ENCODE measurements at places on chromosomes 2 and 18.

- ATAC-seq = no peak
These were observed 535.1 kb downstream of the RNF144A start for GRCh38 chr2:7452110-7452876.

- no peak for ATAC-seq
These were observed 39.1 kb downstream of the KLHL29 start for GRCh38 chr2:23423873-23424680.

- no peak for ATAC-seq
These were observed 34.0 kb downstream of the MTHFD2 start for GRCh38 chr2:74232426-74232825.

DNA sequence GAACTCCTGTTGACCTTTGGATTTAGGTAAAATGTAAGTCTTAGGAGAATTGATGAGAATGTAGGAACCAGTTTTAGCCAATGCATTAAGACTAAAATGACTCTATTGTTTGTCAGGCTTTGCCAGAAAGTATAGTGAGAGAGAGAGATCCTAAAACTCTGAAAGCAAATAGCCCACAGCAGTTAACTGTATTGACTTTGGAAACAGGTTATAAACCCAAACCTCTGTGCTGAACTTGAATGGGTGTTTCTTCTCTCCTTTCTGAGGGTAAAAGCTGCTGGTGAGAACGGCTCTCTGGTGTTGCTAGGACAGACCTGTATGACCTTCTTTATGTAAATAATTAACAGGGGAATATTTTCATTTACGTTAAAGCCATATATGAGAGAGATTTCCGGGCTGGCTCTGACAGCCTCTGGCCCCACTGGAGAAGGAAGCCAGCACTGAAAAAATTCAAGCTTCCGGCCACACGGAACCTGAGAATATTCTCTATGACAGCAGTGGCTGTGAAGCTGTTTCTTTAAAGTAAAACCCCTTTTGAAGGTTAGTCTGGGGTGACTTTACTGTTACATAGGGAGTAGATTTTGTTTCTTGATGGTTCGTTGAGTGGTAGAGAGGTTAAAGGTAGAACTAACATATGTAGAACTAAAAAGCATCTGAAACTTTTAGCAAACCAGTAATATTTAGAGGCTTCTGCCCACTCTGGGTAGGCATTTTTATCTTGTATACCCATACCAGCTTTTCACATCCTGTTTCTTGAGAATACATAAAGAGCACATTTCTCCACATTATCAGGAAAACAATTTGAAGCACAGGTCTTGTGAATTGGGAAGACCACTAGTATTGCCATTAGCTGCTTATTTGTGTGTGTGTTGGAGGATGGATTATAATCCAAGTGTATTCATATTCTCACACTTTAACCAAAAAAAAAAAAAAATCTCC lies 123.8 kb downstream of the SPTBN1 start:
- ATAC-seq = peak; percentile 87

GRCh38 chr2:119327431-119327830 lies 39.2 kb downstream of the C2orf76 start:
- no peak for ATAC-seq

GRCh38 chr2:96534141-96534540 lies 2.4 kb upstream of the ARID5A start:
- no peak for ATAC-seq

DNA sequence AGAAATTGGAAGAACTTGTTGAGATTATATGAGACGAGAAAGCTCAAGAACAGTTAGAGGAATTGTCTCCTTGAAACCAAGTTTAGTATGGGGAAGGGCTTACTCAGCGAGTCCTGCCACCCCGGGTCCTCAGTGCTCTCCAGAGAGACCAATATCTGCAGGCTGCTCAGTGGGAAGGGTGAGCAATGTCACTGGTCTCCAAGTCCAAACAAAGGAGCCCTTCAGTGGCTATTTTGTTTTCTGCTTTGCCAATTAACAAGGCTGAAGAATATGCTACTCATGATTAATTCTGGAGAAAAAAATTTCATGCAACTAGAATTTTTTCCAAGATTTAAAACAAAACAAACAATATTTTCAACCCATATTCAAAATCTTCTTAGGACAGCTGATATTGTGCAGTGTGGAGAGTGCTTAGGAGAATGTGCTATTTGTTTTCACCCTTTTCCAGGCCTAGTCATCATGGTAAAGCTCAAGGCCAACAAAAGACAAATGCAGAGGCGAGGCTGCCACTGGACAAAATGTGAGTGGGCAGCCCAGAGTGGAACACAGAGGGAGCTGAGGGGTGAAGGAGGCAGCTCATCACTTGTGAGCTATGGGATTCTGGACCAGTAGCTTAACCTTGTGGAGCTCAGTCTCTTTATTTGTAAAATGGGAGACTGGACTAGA lies 83.8 kb upstream of the TMEM17 start:
- no peak for ATAC-seq

DNA sequence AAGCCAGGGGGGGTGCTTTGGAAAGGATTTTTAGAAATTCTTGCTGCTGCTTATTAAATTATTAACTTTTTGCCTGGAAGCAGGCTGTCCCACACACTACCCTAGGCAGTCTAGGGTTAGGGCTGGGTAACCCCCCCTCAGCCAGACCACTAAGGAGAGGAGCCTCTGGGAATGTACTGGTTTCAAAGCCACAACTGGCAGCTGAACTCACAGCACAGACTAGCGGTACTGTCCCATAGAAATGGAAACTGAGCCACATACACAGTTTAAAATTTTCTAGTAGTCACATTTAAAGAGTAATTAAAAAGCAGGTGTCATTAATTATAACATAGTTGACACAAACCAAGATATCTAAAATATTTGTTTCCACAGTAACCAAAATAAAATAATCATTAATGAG lies 50.1 kb downstream of the SPRED2 start:
- ATAC-seq = no peak

- no peak for ATAC-seq
These were observed 149.3 kb downstream of the GPD2 start for GRCh38 chr2:156585457-156585856.

DNA sequence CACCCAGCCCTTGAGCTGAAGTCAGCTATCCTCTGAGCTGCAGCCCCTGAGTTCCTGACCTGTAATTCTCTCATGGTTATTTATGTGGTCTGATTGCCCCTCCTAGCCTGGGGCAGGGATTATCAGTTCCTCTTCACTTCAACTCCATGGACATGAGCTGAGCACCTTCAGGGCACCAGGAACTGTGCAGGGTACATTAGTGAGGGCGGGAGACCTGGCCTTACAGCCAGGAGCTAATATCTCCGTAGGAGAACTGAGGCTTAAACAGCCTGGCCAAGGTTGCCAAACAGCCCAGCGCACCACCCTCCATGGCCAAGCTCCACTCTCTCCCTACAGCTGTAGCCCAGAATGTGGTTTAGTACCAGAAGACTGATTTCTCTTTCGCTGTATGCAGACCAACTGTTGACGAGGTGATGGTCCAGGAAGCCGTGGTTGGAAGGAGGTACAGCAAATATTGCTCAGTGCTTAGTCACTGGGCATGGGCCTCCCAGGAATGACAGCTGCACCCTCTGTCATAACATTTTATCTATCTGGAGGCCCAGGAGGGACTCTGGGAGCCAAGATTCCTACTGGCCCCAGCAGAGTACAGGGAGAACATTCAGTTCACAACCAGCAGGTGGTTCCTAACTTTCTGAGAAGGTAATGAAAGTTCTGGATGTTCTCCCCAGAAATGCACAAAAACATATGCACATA lies 228.7 kb upstream of the SIX2 start:
- peak; percentile 42 for ATAC-seq

- peak; percentile 97 for ATAC-seq
These were observed 158.2 kb downstream of the MGAT5 start for GRCh38 chr2:134411828-134412638.

- no peak for ATAC-seq
These were observed 88.8 kb upstream of the ASB18 start for GRCh38 chr2:236352761-236353593.

DNA sequence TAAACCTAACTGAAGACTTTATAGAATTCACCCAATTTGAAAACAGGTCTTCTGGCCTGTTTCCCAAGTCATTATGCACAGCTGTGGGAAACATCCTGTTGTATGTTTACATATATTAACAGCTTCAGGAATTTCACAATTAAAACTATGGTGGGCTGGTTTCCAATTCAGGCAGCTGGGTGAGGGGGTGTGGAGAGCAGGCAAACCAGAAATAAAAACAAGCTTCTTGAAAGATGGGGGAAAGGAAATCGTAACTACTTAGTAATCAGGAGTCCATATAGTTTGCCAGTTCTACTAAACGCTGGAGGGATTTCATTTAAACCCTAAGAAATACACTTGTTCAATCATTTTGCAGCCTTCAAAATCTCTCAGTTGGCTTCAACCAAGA lies 22.8 kb downstream of the ATP8B1 start:
- ATAC-seq = no peak

- ATAC-seq = no peak
These were observed 185.4 kb upstream of the OSR1 start for GRCh38 chr2:19543663-19544383.

- ATAC-seq = no peak
These were observed 111.1 kb upstream of the SPOPL start for GRCh38 chr2:138390316-138390945.

- ATAC-seq = no peak
These were observed 848.5 kb downstream of the DCDC2C start for GRCh38 chr2:4551691-4552474.

- no peak for ATAC-seq
These were observed 33.6 kb upstream of the ACAA2 start for GRCh38 chr18:49846718-49847470.

- no peak for ATAC-seq
These were observed 43.7 kb downstream of the GALNT1 start for GRCh38 chr18:35625232-35625631.

DNA sequence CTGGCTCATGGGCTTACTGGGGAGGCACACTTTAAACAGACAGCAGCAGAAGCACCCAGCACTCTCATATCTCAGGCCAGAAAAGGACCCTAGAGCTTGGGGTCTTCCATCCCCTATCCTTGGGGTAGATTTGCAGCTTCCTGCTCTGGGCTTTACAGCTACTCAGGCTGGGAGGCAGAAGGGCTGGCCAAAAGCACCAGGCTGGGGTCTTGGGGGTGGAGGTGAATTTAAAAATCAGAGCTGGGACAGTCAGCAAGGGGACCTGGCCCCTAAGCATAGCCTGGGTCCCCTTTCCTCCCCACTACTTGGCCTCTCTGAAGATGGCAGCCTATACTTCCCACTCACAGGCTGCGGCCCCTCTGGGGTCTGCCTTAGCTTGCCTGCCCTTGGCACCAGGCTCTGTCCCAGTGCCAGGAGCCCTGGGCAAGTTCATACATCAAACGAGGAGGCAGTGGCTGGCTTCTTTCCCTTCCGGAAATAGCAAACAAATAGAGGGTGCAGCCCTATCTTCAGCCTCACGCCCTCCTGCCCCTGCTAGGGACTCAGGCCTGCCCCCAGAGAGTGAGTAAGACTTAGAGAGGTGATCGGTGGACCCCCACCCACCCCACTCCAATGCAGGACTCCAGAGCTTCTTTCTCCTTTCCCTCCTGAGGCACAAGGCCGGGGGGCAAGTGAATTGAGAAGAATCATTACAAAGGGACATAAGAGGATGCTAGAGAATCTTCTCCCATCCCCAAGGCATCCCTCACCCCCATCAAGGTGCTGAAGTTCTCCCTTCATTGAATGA lies 26.0 kb upstream of the TNS1 start:
- no peak for ATAC-seq

DNA sequence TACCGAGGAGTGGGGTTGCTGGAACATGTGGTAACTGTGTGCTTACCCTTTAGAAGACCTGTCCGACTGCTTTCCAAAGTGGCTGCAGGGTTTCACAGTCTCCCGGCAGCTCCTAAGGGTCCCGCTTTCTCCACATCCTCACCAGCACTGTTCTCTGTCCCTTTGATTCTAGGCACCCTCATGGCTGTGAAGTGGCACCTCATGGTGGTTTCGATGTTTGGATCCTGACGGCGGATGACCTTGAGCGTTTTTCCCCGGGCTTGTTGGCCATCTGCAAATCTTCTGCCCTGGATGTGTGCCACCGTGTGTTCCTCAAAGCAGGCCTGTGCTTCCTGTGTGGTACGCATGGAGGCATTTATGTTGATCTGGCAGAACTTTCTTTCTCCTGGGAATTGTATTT lies 292.5 kb upstream of the HDAC4 start:
- ATAC-seq = no peak

DNA sequence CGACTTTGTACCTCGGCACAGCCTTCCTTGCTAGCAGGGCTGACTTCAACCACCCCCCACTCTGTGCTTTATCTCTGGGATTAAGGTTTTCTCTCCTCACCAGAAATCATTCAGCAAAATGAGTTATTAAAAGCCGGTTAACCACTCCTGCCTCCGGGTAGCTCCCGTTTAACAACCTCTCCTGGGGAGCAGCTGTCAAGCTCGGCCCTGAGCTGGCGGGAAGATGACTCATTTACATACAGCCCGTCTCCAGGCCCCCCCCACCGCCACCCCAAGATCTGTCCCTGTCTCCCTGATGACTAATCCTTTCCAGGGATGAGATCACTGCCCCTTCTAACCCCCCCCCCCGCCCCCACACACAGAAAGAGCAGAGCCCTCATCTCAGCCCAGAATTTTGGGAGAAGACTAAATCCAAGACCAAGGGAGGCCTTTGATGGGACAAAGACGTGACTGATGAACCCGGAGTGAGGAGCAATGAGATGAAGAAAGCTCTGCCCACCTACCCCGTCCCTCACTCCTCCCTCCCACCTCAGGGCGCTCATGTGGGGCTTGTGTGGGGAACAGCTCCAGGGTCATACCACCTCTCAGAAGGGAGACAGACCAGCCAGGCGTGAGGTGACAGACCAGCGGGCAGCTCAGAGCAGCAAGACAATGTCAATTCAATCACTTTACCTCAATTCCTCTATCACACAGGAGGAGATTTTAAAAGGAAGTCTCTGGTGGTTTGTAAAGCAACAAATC lies 131.4 kb downstream of the MSH2 start:
- no peak for ATAC-seq
